ENCODE measurements at places on chromosomes 7 and 10.

DNA sequence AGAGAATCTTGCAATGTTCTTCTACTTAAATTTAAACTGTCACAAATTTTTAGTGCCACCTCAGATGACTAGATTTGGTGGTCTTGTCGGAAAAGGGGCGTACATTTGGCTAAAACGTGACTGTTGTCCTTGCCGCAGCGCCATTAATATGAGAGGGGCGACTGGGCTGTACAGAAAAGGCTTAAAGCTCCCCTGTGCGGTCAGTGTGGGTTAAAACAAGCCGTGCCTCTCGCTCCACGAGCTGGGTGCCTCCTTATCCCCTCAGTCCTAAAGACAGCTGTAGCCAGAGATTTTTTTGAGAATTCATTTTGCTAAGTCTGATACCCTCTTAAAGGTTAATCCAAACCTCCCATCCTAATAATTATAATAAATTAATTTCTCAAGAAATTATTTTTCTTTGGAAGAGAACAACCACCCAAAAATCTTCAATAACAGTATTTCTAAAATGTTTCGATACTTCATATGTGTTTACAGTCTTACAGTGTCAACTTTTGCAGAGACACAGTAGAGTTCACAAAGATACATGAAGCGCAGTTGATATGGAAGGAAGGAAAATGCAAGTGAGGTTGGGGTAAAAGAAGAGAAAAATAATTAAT, 68.6 kb downstream of the C7orf25 start:
- DNase-seq: no peak

DNA sequence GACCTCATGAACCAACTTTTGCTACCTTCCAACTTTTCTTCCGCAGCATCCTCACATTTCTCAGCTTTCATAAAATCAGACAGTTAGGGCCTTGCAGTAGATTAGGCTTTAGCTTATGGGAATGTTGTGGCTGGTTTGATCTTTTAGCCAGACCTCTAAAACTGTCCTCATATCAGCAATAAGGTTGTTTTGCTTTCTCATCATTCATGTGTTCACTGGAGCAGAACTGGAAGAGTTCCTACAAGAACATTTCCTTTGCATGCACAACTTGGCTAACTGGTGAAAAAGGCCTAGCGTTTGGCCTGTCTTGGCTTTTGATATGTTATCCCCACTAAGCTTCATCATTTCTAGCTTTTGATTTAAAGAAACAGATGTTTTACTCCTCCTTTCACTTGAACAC, 130.0 kb upstream of the LRRTM3 start:
- no peak for DNase-seq

GRCh38 chr7:45624392-45624760, 50.2 kb downstream of the ADCY1 start:
- no peak for DNase-seq

DNA sequence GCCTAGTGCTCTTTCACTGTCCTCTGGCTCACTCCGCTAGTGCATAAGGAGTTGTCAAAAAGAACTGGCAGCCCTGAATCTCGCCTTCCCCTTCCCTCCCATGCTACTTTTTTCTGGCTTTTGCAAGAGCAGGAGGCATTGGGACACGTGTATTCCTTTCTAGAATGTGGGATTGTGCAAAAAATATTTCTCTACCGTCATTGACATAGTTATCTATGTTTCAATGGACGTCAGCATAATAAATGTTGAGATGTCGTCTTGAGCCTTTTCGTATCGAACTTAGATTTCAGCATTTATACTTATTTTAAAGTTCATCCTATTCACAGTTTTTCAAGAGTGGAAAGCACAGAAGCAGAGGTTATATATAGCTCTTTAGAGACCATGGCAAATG, 727 bp downstream of the ING3 start:
- DNase-seq: no peak

DNA sequence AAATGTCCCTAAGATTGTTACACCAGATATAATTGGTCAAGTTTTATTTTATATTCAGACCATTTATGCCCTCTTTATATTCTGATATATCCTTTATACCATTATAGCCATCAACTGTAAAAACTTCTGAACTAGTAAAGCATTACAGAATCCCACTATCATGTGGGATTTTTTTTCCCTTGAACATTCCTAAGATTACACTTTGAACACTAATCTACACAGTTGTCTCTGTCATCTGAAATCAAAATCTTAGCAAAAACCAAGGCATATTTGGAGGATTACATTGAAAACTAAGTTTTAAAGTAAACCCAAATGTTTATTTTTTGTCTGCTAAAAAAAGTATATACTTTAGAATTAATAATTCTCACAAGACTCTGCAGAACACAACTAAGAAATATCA, 116.2 kb upstream of the GPR22 start:
- DNase-seq: no peak

GRCh38 chr7:151204383-151205032, 5.8 kb downstream of the H2BK1 start:
- DNase-seq: no peak

DNA sequence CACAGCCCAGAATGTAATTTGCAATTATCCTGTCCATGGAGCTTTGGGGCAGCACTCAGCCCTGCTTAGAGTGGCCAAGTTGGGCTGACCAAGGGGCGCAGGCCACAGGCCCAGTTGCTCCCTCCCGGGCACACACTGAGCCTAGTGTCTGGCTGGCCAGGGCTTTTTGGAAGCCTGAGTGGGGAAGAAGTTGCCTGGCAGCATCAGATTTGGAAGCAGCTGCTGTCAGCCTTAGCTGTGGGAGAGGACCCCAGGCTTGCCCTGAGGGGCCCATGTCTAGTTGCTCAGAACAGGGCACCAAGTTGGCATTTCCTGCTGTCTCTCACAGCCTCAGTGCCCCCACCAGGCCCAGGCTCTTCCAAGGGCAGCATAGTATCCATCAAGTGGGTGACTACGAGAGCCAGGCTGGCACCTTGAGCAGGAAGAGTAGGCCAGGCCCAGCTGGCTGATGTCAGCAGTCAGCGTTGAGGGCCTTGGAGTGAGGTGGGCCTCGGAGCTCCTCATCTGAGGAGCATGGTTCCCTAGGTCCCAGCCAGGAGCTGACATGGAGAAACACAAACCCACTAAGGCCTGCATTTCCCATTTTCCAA, 14.4 kb downstream of the ANTXRL start:
- DNase-seq: no peak

DNA sequence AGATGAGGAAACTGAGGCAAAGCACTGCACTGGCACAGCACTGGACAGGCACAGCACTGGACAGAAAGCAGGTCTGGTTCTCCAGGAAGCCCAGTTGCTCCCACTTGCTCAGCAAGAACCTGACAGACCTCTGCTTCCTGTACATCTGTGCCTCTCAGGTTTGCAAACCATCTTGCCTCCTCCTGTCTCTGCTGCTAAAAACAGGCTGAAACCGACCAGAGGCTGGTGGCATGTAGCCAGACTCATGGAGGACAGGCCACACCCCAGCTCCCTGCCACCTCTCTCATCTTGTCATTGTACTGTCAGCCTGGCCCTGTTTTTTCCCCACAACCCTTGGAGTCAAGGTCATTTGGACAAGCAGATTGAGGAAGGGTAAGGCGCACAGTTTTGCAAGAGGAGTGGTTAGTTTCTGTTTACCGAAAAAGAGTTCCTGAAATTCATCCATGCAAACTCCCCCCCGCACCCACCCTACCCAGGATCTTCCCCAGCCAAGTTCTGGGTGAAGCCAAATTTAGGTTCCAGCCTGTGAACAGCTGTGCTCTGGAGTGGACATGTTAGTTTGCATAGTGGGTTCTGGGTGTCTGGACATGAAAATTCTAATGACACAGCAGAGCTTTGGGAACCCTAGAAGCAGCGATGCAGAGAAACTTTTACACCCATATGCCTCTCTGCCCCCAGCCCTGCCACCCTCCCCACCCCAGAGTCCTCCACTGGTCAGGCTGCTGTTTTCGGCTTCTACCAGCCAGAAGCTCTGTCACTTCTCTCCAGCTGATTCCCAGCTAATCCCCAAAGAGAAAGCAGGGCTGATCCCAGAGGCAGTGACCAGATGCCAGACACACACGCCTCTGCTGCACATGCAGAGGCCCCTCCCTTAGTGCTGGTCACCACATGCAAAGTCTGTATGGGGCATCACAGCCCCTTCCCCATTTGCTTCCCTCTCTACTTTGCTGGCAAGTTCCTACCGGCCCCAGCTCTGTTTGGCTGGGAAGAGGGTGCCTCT, 8.5 kb upstream of the C10orf105 start:
- peak; percentile 38 for DNase-seq

GRCh38 chr7:142915315-142915714, 18.2 kb downstream of the TRPV5 start:
- no peak for DNase-seq

DNA sequence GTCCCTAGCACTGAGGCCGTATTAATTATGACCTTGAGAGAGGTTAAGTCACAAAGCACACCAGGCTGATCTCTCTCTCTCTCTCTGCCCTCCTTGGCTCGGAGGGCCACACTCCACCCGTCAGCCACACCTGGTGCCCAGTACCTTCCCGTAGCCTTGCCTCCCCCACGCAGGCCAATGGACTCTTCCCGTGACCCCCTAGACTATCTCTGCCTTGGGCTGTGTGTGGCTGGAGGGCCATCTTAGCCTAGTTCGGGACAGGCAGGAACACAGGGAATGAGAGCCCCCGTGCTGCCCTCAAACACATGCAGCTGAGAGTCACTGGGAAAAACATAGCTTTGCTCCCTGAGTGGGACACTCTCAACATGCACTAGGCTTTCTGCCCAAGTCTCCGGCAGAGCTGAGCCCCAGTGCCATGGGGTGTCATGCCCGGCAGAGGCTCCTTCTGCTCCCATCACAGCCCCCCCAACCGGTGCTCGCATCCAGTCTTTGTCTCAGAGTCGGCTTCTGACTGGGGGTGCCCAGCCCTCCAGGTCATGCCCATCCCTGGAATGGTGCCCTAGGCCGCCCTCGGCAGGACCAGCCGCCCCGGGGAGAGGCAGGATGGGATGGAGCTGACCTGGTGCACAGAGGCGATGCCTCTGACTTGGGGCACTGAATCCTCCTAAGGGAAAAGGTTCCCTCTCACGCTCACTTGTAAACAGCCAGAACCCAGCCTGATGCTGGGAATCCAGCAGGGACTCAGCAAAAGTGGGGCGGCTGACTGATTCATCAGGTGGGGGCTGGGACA, 63.0 kb downstream of the TCERG1L start:
- DNase-seq: no peak

DNA sequence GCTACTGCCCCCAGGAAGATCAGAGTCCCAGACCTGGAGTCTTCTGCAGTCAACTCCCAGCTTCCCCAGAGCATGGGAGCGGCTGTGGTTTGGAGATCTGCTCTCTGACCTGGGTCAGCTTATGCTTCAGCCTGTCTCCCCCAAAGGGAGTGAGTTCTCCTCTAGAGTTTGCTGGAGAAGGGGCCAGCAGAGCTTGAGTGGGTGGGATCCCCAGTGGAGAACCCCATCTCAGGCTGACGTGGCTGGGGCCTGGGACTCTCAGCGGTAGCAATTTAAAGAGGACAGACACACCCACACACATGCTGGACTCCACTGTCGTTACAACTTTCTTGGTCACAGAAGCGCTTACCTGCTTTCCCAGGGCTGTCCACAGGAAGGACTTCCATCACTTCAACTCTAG, 6.3 kb downstream of the UNC5B start:
- DNase-seq: no peak

DNA sequence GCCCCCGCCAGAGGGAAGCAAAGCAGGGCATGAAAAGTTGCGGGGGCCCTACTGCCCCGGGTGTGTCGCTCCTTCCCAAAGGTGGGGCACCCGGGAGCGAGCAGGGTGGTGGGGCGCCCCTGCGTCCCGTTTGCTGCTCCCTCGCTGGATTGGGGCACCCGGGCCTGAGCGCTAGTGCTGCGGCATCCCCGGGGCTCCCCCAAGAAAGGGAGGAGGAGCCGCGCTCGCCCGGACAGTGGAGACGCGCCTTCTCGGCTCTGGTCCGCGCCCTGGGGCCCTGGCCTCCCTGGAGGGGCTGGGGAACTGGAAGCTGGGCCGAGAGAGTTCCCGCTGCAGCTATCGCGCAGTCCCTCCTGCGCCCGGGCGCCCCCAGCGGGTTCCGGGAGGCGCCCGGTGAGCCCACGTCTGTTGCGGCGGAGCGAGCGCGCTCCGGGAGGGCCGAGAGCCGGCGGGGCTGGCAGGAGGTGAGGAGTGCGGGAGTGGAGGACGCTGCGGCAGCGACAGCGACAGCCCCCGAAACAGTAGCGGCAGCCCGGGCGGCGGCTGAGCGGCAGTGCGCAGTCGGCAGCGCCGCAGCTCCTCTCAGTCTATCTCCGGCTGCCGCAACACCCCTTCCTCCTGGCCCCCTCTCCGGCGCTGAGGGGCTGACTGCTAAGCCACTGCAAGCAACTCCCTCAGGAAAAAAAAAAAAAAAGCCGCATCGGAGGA, 504 bp upstream of the BMPER start:
- DNase-seq: no peak

DNA sequence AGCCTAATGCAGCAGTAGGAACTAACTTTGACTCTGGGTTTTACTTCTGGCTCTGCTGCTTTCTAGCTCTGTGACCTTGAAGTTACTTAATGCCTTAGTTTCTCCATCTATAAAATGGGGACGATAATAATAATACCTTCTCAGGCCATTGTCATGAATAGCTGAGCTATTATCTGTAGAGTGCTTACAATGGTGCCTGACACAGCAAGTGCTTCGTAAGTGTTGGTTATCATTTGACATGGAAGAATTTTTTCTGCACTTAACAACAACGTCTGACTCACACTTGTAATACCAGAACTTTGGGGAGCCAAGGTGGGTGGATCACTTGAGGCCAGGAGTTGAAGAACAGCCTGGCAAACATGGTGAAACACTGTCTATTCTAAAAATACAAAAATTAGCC, 140.5 kb downstream of the ARL4A start:
- no peak for DNase-seq

DNA sequence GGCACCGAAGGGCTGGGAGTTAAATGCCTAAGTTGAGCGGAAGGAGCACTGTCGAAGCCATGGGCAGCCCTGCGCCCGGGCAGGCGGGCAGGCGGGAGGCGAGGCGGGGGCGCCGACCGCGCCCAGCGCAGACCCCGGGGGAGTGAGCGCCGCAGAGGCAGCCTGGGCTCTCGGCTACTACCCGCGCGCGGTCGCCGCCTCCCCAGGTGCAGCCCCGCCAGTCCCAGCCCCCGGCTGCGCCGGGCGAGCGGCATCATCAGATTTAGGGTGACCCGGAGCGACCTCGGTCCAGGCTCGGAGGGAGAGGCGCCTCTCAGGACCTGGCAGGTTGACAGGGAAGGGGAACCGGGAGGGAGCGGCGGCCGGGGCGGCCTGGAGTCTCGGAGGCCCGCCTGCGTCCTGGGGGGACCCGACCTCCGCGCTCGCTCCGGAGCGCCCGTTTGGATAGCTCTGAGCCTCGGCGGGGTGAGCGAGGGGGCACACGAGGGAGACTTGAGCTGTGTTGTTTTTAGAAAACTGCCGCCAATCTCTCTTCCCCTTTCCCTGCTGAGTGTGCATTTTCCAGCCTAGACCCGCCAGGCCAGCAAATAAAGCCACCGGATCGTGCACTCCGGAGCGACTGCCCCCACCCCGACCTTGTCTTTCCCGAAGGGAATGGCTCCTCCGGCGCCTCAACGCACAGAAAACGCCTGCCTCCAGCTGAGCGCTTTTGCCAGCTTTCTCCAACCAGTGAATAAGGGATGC, 2.3 kb upstream of the NRP1 start:
- DNase-seq: no peak
